ENCODE measurements at places on chromosomes 11 and 22.

- DNase-seq, result no peak
Measured at GRCh38 chr11:119110439-119110838, 3.3 kb downstream of the C2CD2L start.

GRCh38 chr11:132578580-132578979, 953.7 kb downstream of the OPCML start:
- DNase-seq, result no peak

GRCh38 chr11:124868331-124869274, 3.4 kb downstream of the ROBO3 start:
- DNase-seq, result no peak

DNA sequence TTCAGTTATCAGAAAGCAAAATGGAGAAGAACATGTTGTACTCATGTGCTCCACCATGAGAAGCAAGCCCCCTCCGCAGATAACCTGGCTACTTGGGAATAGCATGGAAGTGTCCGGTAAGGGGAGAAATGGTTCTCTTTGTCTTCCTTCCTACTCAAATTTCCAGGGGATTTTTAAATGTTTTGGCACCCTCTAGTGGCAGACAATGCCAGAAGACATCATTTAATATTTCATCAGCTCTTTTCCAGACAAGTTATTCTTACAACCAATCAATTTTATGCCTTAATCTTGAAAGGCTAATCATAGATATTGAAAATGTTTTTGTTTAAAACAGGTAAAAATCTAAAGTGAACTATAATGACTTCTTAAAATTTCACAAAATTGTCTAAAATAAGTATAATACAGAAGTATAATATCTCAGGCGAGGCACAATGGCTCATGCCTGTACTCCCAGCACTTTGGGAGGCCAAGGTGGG, 15.7 kb downstream of the CRTAM start:
- peak; percentile 80 for DNase-seq

GRCh38 chr11:76243957-76244285, 37.6 kb upstream of the WNT11 start:
- DNase-seq, result no peak

DNA sequence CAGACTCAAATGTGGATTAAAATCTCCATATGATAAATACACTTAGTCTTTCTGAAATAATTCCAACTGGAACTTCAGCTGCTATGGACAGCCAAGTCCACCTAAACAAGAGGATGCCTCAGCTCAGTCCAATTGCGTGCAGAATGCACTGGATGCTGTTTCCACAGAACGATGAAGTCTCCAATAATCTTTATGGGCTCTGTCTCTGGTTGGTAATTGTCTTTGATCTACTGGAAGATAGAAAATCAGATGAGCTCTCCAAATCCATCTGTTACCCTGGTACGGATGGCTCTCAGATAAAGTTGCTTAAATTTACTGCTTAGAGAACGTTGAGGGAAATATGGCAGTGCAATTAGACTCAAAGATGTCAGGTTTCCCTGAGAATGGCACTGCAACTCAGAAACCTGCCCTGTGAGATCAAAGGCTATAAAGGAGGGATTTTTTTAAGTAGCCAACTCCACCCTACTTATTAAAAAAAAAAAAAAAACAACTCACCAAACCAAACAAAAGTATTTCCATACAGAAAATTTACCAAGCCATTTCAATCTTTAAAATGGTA, 859 bp upstream of the BIRC3 start:
- peak; percentile 64 for DNase-seq

DNA sequence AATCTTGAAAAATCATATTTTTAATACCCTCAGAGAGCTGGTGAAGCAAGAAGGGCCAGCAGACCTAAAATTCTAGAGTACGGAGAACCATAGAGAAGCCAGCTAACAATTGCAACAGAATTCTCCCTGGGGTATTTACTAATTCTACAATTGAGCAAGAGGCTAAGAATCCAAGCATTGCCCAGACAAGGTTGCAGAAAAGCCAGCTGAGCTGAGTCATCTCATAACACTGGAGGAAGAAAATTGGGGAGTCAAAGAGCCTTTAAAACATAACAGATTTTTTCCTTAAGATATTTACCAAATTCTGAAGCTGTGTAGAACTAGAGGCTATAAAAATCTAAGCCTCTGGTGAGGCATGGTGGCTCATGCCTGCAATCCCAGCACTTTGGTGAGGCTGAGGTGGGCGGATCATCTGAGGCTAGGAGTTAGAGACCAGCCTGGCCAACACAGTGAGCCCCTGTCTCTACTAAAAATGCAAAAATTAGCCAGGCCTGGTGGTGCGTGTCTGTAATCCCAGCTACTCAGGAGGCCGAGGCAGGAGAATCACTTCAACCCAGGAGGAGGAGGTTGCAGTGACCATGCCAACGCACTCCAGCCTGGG, 13.6 kb upstream of the TMEM216 start:
- no peak for DNase-seq

- DNase-seq, result no peak
Measured at GRCh38 chr11:95325777-95326258, 94.8 kb upstream of the SESN3 start.

DNA sequence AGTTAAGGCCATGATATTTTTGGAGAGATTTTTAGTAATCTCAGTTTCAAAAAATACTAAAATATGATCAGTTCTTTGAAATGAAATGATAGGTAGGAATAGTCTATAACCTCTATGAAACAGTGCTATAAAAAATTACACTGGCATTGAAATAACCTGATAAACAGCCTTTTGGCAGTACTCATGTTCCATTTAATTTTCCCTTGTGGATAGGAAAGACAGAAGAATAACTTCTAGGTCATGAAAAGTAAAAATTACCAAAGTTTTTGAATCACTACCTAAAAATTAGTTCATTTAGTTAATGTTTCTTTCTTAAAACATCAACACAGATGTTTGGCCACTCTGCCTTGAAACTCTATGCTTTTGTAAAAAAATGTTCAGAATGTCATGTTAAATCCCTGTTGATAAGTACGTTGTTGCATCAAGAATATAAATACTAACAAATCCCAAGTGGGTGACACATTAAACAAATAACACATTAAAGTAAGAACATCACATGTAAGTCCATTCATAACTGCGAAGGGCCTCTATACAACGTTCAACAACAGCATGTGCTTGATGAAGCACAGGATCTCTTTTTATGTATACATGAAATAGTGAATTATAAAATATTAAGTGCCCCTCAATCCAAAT, 290.2 kb downstream of the SWAP70 start:
- DNase-seq, result no peak

- no peak for DNase-seq
Measured at GRCh38 chr22:25746012-25746373, 4.0 kb downstream of the MYO18B start.

- no peak for DNase-seq
Measured at GRCh38 chr11:36273110-36273509, 16.1 kb downstream of the COMMD9 start.

GRCh38 chr22:24429411-24430365, 2.3 kb downstream of the ADORA2A start:
- peak; percentile 68 for DNase-seq

- no peak for DNase-seq
Measured at GRCh38 chr11:119006656-119007055, 8.7 kb downstream of the CENATAC start.

GRCh38 chr22:31968022-31968421, 23.7 kb downstream of the YWHAH start:
- no peak for DNase-seq

- no peak for DNase-seq
Measured at GRCh38 chr11:62501432-62501891, 45.1 kb downstream of the AHNAK start.

GRCh38 chr11:48900131-48900800, 83.4 kb downstream of the TRIM51G start:
- no peak for DNase-seq

GRCh38 chr22:49780698-49781288, 46.9 kb downstream of the BRD1 start:
- no peak for DNase-seq

DNA sequence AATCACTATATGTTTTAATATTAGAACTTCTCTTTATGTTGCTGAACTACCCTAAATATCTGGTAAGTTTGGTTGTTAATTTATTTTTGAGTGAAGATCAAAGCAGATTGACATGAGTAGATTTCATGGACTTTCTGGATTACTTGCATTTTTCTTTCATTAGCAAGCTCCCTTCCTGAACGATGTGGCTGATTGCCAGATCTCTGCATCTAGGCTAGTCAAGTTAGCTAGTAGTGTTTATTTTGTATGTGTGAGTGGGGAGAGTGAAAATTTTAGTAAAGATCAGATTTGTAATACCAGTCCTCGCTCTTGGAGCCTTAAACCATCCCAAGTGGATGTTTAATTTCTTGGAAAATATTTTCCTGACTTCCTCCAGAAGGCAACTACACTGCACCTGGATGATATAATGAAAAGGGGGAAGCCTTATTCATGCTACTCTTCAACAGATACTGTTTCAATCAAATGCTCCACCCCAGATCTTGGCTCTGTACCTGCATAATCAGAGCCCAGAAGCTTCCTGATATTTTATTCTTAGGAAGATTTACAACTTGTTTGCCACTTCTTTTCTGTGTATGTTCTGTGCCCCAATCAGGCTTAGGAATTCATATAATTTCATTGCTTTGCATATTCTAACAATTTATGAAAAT, 143.2 kb upstream of the GRIA4 start:
- DNase-seq, result no peak

DNA sequence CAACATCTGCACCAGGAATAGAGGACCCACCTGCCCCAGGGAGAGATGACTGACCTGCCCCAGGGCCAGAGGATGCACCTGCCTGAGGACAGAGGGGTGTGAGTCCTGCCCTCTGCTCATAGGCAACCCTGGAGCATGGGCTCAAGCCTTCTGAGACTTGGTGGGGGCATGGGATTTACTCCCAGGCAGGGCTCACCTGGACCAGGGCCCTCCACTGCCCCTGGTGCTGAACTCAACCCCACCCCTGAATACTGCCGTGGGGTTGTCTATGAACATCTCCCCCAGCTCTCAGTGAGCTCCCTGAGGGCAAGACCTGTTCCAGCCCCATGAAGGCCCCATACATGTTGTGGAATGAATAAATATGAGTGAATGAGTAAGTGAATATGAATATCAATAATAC, 33.8 kb upstream of the MUC5AC start:
- no peak for DNase-seq

GRCh38 chr11:130897262-130898182, 18.8 kb downstream of the SNX19 start:
- DNase-seq, result no peak

DNA sequence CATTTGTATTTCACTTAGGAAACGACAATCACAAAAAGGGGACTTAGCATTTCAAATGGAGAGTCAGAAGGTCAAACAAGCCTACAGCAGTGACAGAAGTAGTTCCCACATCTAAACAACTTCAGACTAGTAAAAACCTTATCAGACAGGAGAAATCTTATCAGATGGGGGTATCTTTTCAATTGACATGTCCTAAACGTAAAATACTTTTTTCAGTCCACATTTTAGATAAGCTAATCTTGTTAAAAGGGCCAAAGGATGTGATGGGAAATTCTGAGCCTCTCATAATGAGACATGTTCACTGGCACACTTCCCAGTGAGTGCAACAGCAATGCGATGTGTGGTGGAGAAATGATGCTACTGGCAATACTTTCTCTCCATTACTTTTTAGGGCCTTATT, 2.4 kb downstream of the MAPK1 start:
- DNase-seq, result no peak

DNA sequence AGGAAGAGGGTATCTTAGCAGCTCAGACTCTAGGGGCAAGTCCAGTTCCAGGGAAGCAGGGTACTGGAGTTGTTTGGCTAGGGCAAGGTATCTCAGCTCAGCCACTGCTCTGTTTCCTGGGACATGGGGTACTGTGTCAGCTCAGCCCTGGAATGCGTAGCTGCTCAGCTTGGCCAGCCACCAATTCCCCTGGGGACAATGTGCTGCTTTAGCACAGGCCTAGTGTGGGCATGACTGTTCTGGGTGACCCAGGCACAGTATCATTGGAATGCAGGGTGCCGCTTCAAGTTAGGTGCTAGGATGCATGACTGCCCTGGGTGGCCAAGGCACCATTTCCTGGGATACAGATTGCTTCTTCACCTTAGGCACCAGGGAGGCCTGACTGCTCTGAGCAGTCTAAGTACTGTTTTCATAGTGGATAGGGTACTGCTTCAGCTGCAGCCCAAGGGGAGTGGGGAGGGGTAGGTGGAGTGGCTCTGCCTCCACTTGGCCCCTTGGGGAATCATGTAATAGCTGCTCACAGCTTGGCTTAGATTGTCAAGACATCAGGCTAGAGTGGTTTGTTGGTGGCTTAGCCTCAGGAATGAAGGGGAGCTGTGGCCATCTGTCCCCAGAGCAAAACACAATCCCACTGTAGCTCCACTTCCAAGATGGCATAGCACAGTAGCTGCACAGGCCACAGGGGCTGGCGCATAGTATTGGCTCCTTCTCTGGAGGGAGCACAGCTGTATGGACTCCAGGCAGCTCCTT, 36.0 kb downstream of the MADD start:
- DNase-seq, result no peak

DNA sequence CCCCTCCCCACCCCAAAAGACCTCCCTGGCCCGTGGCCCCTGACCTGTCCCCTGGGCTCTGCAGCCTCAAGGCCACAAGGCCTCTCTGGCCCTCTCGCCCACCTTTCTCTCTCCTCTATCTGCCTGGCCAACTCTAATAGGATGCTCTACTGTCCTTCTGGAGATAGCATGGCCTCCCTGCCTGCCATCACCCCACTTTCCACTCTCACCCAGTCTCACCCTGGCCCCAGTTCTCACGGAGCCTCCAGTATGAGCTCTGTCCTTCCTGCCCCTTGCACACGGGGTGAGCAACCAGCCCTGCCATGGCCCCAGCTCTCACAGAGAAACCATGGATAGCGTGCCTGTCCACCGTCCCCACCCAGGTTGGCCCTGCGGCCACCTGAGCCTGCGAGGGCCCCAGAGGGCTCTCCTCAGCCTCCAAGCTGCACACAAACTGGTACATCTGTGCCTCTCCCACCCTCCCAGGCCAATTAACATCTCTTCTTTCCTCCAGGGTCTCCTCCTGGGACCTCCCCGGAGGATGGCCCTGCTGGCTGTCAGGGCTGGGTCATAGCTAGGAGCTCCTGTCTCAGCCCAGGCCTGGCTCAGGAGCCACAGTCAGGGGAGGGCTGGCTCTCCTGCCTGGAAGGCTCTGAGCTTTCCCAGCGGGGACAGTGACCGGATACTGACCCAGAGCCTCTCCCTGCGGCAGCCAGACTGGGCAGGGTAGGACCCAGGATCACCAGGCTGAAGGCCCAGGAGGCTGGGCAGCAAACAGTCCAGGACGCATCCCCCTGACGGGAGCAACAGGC, 22.3 kb downstream of the RTN4R start:
- DNase-seq, result no peak

- DNase-seq, result no peak
Measured at GRCh38 chr11:113997473-113997872, 22.6 kb downstream of the HTR3A start.

DNA sequence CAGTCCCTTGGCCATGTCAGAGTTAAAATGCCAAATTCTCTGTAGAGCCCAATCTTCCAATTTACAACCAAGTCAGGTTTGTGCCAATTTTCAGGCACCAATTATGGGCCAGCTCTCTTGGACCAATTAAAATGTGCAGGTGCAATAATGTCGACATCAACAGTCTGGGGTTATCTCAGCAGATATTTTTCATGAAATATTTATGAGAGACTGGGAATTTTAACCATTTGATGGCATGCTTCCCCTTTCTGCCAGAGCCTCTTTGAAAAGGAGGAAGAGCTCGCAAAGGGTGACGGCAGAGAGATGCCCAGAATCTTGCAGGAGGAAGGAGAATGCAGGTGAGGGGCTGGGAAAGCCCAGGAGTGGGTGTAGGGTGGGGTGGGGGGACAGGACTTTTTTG, 100.8 kb upstream of the SYT13 start:
- no peak for DNase-seq

Data from CD4-positive, alpha-beta T cell treated with Interferon alpha-2 for 1 hour (primary cell).